A549 treated with CpdA at 1 μM for 4 hours (cell line): ENCODE measurements at places on chromosomes 6 and 20. TPM values are rescaled to one million over a fixed set of nuclear protein-coding genes. Genes with fewer than 3 reads are reported as not detected.

PTPN1 gene
- total RNA-seq = 32.8 to 37.6 TPM (median 33.7 TPM) in 5 replicates

DAAM2 gene
- 0.01 to 0.06 TPM in 2 of 5 replicates, not detected in the others for total RNA-seq

ADGRF5 gene
- total RNA-seq = not detected in 5 replicates

BTBD9 gene
- 2.2 to 2.7 TPM (median 2.4 TPM) in 5 replicates for total RNA-seq

RNF5 gene
- total RNA-seq = 33.1 to 47.7 TPM (median 45.2 TPM) in 5 replicates
